ENCODE measurements at places on chromosomes 4 and X. TPM values are rescaled to one million over a fixed set of nuclear protein-coding genes. Genes with fewer than 3 reads are reported as not detected.
A peak's percentile ranks its signal among the peaks of the same experiment; 100 is the strongest.

The TMEM144 gene
- 26.9 TPM for total RNA-seq

The HMGN5 gene
- 5.7 TPM for total RNA-seq

The TMEM31 gene
- total RNA-seq: not detected

The P2RY8 gene
- 3.0 TPM for total RNA-seq

The MAGEA8 gene
- not detected for total RNA-seq

The DCAF4L1 gene
- total RNA-seq: 0.14 TPM

The CPE gene
- total RNA-seq: 8.2 TPM

The PPP4R3C gene
- not detected for total RNA-seq

The GPRIN3 gene
- total RNA-seq: 21.4 TPM

The STOX2 gene
- total RNA-seq: 0.37 TPM

- no peak overlapping the region for H3K27ac ChIP-seq
- H3K4me3 ChIP-seq: no peak overlapping the region
- no peaks in the 10 kb centered on the region for H3K4me1 ChIP-seq
- H3K36me3 ChIP-seq: no peaks in the 10 kb centered on the region
- no peak for DNase-seq
These were observed 29.2 kb upstream of the NPY2R start for GRCh38 chr4:155179216-155179615.

DNA sequence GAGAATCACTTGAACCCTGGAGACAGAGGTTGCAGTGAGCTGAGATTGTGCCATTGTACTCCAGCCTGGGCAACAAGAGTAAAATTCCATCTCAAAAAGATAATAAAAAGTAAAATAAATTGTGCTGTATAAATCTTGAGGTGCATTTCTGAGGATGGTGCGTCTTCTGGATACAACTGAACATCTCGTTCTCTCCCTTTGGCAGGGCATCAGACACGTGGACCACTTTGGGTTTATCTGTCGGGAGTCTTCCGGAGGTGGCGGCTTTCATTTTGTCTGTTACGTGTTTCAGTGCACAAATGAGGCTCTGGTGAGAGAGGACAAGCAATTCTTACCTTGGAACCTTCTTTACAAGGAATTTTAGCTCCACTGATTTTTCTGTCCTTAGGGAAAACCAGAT is 60.2 kb downstream of the PTTG2 start:
- no peaks in the 10 kb centered on the region for H3K36me3 ChIP-seq
- no peak overlapping the region for H3K4me3 ChIP-seq

DNA sequence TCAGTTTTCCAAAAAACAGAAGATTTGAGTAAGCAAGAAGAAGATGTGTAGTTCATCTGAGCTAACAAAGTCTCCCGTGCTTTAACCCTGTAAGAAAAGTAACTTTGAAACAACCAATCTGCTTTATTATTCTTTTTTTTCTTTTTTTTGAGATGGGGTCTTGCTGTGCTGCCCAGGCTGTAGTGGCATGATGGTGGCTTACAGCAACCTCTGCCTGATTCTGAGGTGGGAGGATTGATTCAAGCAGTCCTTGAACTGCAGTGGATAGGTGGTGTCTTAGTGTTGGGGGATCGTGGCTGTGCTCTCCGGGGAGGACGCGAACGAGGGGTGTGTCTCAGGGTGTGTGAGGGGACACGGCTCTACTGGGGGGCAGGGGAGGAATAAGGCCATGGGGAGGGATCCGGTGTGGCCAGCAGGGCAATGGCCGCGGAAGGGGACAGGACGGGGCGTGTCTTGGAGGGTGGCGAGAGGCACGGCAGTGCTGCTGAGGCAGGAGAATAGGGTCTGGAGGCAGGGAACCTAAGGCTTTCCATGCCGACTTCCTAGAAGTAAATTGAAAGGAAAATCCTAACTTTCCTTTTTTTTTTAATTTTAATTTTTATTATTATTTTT is 2.4 kb downstream of the ARSD start:
- H3K27ac ChIP-seq: no peak overlapping the region
- H3K4me1 ChIP-seq: no peaks in the 10 kb centered on the region
- H3K27me3 ChIP-seq: no peaks in the 10 kb centered on the region

DNA sequence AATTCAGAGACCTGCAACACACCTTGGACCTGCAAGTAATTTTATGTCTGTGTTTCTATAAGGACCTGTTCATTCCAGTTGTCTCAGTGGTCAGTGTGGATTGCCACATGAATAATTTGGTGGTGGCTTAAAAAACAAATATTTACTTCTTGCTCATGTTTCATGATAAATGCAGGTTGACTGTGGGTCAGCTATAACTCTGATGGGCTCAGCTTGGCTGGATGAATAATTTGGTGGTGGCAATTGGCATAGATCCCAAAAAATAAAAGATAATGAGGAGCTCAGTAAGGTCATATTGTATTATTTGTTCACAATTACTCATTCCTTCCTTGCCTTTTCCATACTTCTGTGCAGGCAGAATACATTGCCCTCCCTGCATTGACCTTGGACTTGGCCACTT is 18.9 kb upstream of the SCRG1 start:
- no peaks in the 10 kb centered on the region for H3K27me3 ChIP-seq
- H3K36me3 ChIP-seq: no peaks in the 10 kb centered on the region
- H3K4me3 ChIP-seq: no peak overlapping the region
- H3K4me1 ChIP-seq: peaks cover 5% of the 10 kb centered on the region

GRCh38 chr4:73721909-73722308 is 18.5 kb upstream of the CXCL8 start:
- no peak for DNase-seq
- no peaks in the 10 kb centered on the region for H3K36me3 ChIP-seq
- no peaks in the 10 kb centered on the region for H3K27me3 ChIP-seq
- H3K4me3 ChIP-seq: no peak overlapping the region

DNA sequence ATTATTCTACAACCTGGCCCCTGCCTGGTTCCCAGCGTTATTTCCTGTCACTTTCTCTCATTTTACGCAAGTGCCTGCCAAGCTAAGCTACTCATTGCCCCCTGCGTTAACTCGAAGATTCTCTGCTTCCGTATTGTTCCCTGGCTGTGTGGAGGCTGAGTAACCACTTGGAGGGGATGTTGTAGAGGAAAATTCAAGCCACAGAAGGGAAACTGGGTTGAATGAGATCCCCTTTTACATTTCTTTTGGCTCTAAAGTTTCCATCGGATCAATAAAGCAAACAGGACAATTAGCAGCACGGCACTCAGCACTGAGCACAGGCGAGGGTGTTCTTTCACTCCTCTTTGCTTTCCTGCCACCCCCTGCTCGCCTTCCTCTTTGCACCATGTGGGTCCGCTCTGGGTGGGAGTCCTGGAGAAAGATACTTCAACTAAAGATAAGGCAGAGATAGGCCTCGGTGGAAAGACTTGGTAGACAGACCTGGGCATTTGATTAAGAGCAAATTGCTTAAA is 4.2 kb upstream of the TMSB4X start:
- no peaks in the 10 kb centered on the region for H3K4me1 ChIP-seq
- no peaks in the 10 kb centered on the region for H3K27me3 ChIP-seq
- DNase-seq: no peak
- H3K27ac ChIP-seq: peak overlapping the region; percentile 92
- H3K36me3 ChIP-seq: no peaks in the 10 kb centered on the region

DNA sequence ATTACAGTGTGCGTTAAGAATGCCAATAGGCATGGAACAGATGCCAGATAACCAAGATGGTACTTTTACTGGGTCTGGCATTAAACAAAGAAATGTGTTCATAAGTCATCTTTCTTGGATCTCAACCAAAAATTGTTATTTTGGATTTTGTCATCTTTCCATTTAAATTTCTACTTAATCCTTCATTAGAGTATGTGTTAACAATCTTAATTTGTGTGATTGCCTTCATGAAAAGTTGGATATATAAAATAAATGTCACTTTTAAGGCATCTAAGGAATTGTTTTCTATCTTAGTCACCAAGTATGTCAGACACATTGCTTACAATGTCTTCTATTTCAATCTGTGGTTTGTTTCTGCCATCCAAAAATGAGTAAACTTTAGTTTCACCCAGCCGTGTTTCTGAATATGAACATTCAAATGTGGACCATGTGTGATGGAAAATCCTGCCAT is 87.5 kb downstream of the PALLD start:
- no peaks in the 10 kb centered on the region for H3K27me3 ChIP-seq
- no peak overlapping the region for H3K4me3 ChIP-seq
- DNase-seq: no peak
- no peaks in the 10 kb centered on the region for H3K36me3 ChIP-seq

- H3K4me3 ChIP-seq: no peak overlapping the region
- no peak for DNase-seq
- no peaks in the 10 kb centered on the region for H3K4me1 ChIP-seq
- no peaks in the 10 kb centered on the region for H3K27me3 ChIP-seq
- H3K27ac ChIP-seq: no peak overlapping the region
These were observed 74.0 kb upstream of the AFF2 start for GRCh38 chrX:148426467-148426866.

DNA sequence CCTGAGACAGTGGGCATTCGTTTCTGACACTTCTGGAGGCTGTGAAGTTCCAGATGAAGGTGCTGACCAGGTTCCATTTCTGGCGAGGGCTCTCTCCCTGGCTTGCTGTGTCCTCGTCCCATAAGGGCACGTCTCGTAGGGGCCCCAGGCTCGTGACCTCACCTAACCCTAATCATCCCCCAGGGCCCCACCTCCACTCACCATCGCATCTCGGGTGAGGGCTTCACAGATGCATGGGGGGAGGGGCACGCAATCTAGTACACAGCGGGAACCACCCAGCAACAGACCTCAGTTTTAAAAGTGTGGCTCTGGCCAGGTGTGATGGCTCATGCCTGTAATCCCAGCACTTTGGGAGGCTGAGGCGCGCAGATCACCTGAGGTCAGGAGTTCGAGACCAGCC is 22.1 kb downstream of the PDE6B start:
- no peak overlapping the region for H3K27ac ChIP-seq
- no peak for DNase-seq
- no peaks in the 10 kb centered on the region for H3K4me1 ChIP-seq
- peaks cover 59% of the 10 kb centered on the region for H3K27me3 ChIP-seq
- H3K36me3 ChIP-seq: no peaks in the 10 kb centered on the region
- no peak overlapping the region for H3K4me3 ChIP-seq

DNA sequence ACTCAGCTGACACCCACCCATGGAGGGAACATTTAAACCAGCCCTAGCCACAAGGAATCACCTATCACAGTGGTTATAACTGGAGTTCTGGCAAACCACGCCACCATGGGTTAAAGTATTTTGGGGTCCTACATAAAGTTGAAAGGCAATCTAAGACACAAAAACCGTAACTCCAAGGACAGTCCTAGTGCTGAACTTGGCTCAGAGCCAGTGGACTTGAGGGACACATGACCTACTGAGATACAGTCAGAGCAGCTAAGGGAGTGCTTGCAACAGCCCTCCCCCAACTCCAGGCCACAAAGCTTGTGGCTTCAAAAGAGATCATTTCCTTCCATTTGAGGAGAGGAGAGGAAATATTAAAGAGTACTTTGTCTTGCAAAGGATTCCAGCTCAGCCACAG is 300.5 kb downstream of the FGF13 start:
- no peak overlapping the region for H3K4me3 ChIP-seq
- no peaks in the 10 kb centered on the region for H3K27me3 ChIP-seq
- no peak for DNase-seq
- H3K27ac ChIP-seq: no peak overlapping the region

DNA sequence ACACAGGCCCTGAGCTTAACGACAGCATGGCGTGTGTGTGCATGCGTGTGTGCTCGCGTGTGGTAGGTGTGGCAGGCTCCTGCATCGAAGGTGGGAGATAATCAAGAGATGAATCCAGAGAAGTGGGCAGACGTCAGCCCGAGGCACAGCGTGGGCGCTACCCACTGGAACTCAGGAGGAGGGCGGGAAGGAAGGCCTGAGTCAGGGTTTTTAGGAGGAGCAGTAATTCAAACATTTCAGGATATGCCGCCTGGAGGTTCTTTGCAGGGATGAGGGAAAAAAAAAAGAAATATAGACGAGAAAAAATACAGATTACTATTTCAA is 66.3 kb upstream of the STX18 start:
- no peaks in the 10 kb centered on the region for H3K27me3 ChIP-seq
- H3K4me3 ChIP-seq: no peak overlapping the region
- H3K4me1 ChIP-seq: no peaks in the 10 kb centered on the region
- H3K27ac ChIP-seq: no peak overlapping the region

- H3K27ac ChIP-seq: no peak overlapping the region
- no peak overlapping the region for H3K4me3 ChIP-seq
- H3K27me3 ChIP-seq: no peaks in the 10 kb centered on the region
- H3K4me1 ChIP-seq: no peaks in the 10 kb centered on the region
- H3K36me3 ChIP-seq: no peaks in the 10 kb centered on the region
- DNase-seq: no peak
These were observed 99.8 kb downstream of the PPP1R2C start for GRCh38 chrX:42678133-42678532.

DNA sequence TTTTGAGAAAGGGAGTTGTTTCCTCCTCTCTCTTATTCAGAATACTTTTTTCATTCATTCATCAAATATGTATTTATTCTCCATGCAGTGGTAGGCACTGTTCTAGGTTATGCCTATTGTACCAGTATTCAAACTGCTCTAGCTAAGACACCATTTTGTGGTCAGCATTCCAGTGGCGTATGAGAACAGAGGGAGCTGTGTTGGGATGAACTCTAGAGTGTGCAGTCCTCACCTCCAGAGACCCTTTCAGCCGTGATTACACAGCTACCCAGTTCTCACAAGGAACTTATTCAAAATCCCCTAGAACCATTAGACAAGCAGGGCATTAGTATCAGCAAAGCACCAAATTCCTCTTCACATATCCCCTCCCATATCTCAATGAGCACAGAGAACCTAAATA is 4.2 kb downstream of the TLR1 start:
- H3K27me3 ChIP-seq: no peaks in the 10 kb centered on the region
- H3K4me3 ChIP-seq: no peak overlapping the region
- H3K27ac ChIP-seq: no peak overlapping the region

DNA sequence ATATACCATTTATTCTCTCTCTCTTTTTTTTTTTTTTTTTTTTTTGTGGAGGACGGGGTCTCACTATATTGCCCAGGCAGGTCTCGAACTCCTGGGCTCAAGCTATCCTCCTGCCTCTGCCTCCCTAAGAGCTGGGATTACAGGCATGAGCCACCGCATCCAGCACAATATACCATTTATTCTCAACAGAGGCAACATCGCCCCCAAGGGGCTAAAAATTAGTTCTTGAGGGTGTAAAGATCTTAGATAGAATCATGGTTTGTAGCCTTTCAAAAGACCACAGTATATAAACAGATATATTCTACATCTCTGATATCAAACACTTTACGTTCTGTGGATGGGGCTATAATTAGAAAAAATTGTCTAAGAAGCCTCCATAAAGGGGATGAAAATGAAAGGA is 39.8 kb upstream of the TCEAL2 start:
- H3K27me3 ChIP-seq: no peaks in the 10 kb centered on the region
- H3K36me3 ChIP-seq: no peaks in the 10 kb centered on the region
- no peak overlapping the region for H3K27ac ChIP-seq
- H3K4me1 ChIP-seq: no peaks in the 10 kb centered on the region

- no peak overlapping the region for H3K4me3 ChIP-seq
- H3K27ac ChIP-seq: no peak overlapping the region
- no peaks in the 10 kb centered on the region for H3K36me3 ChIP-seq
- no peak for DNase-seq
- no peaks in the 10 kb centered on the region for H3K4me1 ChIP-seq
These were observed 408.7 kb upstream of the PITX2 start for GRCh38 chr4:111031596-111031995.

All from transverse colon (tissue), 4 donors.